ENCODE measurements at places on chromosomes 2 and 18.
A peak's percentile ranks its signal among the peaks of the same experiment; 100 is the strongest.

DNA sequence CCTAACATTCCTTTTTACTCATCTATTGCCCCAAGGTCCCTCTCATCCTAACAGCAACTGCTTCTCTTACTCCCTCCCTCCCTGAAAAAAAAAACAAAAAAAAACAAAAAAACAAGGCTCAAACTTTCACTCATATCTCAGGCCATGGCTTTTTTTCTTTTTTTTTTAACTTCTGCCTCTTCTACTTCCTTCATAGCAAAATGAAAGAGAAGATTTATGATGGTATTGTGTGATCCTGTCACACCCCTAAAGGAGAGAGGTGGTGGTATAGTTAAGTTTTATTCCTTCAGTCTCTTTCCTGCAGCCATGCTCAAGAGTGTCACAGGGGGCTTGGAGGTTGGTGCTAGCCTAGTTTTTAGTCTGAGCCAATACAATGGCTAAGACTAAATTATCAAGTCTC, 21.5 kb upstream of the EPC2 start:
- DNase-seq = no peak

GRCh38 chr18:59454909-59455727, 96.1 kb upstream of the LMAN1 start:
- no peak for DNase-seq

- no peak for DNase-seq
These were observed 287.2 kb downstream of the CYP26B1 start for GRCh38 chr2:71860381-71860926.

DNA sequence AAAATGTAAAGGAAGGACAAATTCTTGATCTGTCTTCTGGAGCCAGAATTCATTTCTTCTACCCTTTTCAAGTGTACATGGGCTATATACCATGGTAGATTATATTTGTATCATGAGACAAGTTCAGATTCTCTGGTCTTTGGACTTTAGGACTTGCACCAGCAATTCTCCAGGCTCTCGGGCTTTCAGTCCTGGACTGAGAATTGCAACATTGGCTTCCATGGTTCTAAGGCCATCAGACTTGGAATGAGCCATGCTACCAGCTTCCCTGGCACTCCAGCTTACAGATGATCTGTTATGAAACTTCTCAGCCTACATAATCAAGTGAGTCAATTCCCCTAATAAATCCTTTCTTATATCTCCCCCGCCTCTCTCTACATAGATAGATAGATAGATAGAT, 33.3 kb downstream of the SRD5A2 start:
- no peak for DNase-seq

DNA sequence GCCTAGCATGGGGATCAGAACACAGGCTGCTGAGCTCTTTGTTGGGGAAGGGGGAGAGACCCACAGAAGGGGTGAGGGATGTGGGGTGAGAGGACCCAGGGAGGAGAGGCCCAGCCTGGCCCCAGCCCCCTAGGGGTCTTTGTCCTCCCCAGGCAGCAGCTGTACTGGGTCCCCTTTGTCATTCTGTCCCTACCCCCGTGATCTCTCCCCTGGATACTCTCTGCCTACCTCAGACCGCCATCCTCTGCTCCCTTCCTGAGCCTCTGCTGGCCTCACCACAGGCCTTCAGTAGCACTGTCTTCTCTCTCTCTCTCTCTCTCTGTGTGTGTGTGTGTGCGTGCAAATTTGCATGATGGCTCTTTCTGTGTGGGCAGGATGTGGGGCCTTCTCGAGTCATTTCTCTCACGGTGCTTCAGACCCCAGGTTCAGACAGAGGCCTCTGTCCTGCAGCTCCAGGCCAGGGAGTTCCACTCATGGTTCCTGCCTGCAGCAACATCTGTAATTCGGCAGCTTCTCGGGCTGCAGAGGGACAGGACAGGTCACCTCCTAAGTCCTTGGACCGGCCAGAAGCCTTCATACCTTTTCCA, 1.4 kb downstream of the PSD4 start:
- no peak for DNase-seq

DNA sequence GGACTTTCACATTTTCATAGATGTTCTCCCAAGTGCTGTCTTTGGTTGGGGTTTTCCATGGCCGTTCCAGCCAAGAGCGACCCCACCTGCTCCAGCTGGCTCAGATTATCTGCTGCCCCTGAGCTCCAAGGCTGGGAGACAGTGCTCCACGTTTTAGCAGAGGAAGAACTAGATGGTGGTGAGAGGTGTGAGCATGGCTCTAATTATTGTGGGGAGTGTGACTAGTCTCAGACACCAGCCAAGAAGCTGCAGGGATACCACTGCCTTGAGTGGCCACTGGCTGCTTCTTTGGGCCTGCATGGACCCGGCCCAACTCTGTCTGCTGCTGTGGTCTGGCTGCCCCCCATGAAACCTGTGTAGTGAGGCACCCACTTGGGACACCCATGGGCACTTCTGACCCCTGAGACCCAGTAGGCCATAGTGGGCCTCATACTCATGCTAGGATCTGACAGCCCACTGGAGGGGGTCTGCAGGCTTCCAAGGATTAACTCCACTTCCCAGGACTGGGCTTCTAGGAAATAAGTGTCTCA, 2.8 kb upstream of the NCL start:
- DNase-seq = no peak

GRCh38 chr2:207128867-207129266, 36.9 kb downstream of the KLF7 start:
- DNase-seq = no peak

- DNase-seq = no peak
These were observed 963 bp upstream of the MRPL44 start for GRCh38 chr2:223956300-223956699.

DNA sequence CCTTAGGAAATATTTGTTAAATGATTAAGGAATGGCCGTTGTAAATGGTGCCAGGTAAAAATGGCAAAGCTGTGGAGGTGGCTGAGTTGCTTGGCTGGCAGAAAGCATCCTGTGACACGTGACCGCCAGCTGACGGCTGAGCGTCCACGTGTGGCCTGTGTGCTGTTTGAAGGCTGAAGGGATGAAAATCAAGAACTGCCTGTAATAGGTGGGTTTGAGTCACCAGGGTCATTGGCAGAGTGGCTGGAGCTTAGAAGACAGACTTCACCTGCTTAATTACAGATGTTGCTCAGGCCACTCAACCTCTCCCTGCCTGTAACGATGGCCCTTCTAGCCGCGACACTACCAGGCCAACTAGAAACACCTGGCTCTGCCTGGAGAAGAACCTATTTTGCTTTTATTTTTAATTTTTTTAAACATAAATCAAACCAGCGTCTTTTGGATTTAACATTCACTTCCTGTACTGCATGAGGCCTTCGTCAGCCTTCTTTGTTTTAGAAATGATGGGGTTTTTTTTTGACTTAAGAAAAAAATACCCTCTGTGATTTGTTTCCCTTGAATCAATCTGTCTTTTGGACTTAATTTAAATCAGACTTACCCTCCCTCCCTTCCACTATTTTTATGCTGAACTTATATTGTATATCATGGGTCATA, 206.5 kb downstream of the PRKCE start:
- no peak for DNase-seq

DNA sequence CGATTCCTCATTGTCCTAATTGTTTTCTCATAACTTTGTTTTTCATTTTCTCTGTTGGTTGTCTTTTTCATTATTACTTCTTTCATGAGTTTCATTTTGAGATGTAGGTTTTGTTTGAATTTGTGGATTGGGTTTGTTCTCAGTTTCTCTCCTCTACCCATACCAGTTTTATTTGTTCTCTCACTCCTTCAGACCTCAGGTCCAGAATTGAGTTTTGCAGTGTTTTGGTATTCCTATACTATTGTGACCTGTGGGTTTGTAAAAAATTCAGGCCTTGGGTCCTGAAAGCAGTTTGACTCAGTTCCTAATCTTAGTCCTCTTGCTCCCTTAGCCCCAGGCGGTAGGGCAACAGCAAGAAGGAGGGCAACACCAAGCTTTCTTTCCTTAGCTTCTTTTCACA, 28.3 kb upstream of the UBE2E3 start:
- no peak for DNase-seq

- DNase-seq = no peak
These were observed 98.2 kb downstream of the R3HDM1 start for GRCh38 chr2:135629520-135629919.

GRCh38 chr18:45771587-45772480, 47.9 kb downstream of the SLC14A1 start:
- DNase-seq = no peak

DNA sequence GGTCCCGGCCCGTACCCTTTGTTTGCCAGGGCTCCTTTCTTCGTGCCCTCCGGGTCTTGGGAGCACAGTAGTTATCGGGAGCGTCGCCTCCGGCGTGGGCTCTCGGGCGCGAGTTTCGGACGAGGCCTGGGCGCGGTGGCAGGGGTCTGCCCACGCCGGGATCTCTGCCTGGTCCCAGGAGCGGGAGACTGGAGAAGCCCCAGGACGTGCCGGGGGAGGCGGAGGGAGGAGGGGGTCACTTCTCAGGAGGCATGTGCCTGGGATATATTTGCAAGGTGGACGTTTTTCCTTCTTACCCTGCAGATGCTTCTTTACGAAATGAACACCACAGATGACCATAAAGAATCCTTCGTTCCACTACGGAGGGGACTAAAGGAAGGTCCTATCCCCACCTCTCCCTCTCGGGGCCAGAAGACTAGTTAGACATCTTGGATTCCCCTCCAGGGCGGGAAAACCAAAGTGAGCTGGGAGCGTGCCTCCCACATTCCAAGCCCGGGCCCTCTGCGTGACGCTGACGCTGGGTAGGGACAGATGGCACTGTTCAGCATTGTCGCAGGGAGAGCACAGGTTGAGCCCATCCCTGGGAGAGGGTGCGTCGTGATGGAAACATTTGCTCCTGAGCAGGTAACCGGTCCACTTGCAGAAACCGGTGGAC, 483 bp upstream of the FHL2 start:
- no peak for DNase-seq

GRCh38 chr2:224260372-224261020, 141.4 kb downstream of the FAM124B start:
- DNase-seq = no peak

- no peak for DNase-seq
These were observed 10.4 kb downstream of the METTL21A start for GRCh38 chr2:207614824-207615223.

GRCh38 chr2:181128199-181128598, 147.8 kb downstream of the UBE2E3 start:
- no peak for DNase-seq

DNA sequence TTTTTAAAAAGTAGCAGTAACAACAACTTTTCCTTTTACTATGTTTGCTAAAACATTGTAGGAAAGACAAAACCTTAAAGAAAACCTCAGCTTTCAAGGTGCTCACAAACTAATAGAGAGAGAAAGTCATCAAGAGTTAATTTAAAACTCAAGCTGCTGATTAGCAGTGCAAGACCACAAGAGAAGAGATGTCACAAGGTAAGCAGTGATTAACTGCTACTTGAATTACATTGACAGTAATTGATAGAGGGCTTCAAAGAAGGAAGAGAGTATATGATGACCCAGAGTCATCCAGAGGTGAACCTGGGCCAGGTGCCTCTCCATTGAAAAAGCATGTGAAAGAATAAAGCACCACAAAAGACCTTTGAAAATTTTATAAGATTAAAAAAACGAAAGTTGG, 939.6 kb upstream of the CNTNAP5 start:
- DNase-seq = no peak

GRCh38 chr2:76281156-76281841, 570.6 kb upstream of the GCFC2 start:
- DNase-seq = no peak

DNA sequence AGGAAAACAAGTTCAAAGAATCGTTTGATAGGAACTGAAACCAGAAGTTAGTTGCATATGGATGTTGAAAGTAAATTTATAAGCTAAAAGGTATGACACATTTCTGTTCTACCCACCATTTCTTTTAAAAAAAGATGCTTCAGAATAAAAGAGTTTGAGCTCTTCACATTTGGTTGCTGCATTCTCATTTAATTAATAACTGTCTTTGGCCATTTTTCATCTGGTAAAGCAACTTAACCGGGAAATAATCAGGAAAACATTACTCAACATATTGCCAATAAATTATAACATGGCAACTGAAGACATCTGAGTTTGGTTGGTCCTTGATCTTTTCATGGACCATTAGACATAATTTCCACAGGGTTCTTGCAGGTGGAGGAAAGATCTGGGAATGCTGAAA, 180.2 kb upstream of the TWIST2 start:
- DNase-seq = no peak

- DNase-seq = no peak
These were observed 1010.0 kb upstream of the CELF4 start for GRCh38 chr18:38575648-38576047.

DNA sequence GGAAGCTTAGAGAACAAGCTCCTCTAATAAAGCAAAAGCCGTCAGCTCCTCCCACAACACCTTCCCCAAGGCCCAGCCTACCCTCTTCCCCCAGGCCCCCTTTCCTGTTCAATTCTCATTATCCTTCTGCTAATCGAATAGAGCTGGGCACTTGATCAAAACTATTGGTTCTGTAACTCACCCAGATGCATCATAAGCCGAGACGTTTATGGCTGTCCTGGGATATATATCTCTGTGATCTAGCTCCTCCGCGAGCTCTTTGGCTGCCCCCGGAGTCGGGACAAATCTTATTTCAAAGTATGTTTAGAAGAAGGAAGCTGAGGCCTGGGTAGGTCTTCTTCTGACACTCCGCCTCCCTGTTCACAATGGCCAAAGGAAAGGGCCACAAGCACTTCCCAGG, 88.3 kb upstream of the KLHL29 start:
- DNase-seq = no peak

DNA sequence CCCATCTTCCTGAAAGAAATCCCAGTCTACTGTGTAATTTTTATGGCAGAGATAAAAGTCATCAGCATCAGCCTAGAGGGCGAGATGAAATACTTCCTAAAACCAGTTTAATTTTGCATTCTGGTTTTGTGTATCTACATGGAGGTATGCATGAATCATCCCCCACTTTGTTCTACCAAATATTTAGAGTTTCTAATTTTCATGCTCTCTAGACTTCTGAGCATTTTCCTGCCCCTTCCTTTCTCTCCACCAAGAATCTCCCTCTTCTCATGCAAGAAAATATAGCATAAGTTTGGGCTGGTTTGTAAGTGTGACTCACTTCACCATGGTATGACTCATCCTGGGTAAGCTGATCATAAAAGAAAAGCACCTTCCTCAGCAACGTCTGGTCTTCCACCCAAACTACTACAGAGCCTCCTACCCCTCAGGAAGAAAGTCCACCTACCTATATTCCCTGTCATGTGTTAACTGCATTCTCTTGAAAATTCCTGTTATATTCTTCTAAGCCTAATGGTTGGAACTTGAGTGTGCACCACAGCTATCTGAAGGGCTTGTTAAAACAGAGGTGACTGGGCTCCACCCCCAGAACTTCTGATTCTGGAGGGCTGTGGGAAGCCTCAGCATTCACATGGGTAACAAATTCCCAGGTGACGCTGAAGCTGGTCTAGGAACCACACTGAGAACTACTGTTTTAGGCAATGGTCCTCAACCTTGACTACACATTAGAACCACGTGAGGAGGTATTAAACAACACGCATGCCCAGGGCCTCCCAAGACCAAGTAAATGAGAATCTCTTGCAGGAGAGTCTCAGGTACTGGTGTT, 37.4 kb upstream of the RAPGEF4 start:
- no peak for DNase-seq

GRCh38 chr18:22609642-22610041, 191.9 kb upstream of the CTAGE1 start:
- peak; percentile 51 for DNase-seq

All from left lung (tissue), 14 donors.